Kidney epithelial cell (primary cell): ENCODE measurements at places on chromosomes 7 and 10. TPM values are rescaled to one million over a fixed set of nuclear protein-coding genes. Genes with fewer than 3 reads are reported as not detected.
A peak's percentile ranks its signal among the peaks of the same experiment; 100 is the strongest.

DNA sequence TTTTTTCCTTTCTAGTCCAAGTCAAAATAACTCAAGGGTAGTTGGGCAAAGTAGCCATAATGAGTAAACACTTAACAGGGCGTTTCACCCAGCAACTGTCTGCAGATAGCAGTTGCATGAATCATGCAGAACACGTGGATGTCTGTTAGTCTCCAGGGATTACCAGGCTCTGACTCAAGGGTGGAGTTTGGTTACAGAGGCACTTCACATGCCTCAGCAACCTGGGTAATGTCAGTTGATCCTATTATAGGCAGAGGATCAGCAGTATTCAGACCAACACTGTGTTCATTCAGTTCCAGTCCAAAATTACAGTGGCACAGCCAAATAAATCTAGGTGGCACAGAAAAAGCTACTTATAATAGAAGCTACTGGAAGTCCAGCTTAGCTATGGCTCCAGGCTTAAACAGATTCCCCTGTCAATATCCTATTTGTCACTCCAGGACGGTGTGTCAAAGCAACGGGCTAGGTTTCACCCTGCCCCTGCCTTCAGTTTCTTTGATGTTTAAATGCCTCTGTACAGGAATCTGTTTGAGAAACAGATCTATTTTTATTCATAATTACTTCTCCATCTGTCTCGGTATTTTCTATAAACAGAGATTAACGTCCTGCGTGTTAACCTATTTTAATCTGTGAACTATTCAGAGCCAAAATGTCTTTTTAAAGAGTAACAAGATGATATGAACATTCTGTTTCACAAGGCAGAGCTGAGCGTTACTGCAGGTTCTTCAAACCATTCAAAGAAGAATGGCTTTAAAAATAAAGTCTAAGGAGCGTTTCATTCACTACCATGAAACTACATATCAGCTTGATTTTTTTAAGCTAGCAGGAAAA lies 162.6 kb upstream of the AKR1E2 start:
- DNase-seq, result peak; percentile 100

DNA sequence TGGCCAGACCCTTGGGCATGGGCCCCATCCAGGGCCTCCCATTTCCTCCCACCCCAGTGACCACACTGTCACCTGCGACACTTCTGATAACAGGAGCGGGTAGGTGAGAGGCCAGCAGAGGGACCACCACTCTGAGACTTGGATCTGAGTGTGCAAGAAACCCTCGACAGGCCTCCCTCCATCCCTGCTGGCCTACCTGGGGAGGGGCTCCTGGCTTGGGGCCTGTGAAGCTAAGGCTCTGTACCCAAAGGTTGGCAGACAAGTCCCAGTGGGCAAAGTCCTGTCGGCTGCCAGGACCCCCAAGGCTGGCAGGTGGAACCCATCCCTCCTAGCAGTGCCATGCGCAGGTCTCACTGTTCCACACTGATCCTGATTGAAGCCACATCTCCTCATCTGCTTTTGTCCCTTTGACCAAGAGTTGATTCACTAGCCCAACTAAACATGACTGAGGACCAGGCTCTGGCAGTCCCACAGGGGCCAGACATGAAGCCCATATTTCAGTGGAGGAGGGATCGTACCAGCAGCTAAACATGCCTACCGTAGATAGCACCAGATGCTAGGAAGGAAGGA lies 1.2 kb upstream of the PGAM2 start:
- no peak for DNase-seq

DNA sequence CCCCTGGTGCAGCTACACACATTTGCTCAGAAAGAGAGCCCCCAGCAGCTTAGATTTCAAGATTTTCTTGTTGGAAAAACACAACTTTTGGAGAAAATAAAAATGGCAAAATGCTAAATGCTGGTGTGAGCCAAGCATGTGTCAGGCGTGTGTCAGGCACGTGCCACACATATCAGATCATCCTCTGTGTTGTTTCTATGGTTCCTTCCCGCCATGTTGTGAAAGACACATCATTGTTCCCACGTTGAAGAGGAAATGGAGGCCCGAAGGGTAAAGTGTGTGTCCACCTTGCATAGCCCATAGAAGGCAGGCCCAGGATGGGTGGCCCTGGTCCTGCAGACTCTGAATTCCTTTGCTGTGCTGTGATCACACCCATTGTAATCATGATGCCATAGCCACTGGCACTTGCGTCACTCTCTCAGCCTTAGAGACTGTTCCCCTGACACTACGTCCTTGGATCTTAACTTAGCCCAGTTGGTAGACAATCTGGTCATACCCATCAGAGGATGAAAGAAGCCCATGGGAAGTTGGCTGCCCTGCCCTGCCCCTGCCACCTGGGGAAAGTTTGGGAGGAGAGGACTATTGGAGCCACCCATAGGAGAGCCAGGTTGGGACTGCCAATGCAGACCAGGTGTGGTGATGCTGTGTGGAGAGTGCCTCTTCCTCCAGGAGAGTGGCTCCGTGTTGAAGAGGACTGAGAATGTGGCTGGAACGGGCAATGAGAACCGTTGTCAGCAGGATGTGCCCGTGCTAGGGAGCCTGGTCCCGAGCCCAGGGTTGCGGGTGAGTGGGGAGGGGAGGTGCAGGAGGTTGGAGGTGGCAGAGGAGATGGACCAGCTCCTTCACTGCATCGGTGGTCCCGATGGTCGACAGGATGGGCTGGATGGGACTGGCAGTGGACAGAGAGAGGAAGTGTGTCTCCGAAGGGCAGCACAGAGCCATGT lies 65.6 kb upstream of the IGFBP3 start:
- DNase-seq, result no peak

DNA sequence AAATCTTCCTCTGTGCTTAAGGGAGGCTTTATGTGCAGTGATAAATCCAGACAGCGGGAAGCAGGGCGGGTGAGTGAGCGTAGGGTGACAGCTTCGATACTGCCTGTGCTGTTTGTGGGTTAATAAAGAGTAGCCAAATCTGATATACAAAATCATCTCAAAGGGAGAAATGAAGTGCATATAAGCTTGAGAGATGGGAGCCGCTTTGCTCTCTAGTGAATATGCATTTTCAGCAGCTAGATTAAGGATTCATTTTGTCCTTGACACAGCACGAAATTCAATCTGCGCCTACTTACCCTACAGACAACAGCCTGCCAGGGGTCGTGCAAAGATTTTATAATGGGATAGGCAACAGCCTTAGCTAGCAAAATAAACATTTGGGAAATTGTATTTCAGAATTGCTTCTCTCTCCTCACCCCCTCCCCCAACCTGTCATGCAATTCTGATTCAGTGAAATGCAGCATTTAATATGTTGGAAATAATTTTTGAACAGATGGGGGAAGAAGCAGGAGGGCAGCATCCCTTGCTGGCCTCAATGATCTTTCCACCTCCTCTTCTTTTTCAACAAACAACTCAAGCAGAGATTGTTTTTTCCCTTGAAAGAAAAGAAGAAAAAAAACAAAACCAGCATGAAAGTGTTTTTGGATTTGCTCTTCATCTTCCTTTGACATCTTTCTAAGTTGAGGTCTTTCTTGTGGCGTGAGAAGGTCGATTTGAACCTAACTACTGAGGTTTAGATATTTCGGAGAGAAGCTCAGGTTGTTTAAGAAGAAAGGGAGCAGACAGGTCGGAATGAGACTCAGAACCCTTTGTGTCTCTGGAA lies 117.9 kb downstream of the AOAH start:
- DNase-seq, result no peak

GRCh38 chr7:151035026-151035717 lies 6.9 kb downstream of the ABCB8 start:
- DNase-seq, result no peak

Gene HIPK2
- 44.0 and 50.5 TPM in 2 replicates for total RNA-seq

DNA sequence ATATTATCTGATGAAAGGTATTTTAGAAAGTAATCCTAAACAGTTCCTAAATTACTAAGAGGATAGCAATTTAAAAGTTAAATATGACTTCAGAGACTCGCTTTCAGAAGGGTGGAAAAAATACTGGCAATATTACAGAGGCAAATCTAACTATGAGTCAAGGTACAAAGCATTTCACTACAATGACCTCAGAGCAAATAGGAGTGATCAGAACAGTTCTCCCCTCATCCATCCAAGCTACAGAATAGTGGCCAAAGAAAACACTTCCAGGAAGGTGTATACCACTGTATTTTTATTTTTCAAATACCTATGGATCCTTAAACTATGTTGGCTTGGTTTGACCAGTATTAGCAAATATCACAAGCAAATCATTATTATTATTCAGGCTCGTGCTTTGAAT lies 112.8 kb upstream of the ODAD2 start:
- DNase-seq, result no peak

DNA sequence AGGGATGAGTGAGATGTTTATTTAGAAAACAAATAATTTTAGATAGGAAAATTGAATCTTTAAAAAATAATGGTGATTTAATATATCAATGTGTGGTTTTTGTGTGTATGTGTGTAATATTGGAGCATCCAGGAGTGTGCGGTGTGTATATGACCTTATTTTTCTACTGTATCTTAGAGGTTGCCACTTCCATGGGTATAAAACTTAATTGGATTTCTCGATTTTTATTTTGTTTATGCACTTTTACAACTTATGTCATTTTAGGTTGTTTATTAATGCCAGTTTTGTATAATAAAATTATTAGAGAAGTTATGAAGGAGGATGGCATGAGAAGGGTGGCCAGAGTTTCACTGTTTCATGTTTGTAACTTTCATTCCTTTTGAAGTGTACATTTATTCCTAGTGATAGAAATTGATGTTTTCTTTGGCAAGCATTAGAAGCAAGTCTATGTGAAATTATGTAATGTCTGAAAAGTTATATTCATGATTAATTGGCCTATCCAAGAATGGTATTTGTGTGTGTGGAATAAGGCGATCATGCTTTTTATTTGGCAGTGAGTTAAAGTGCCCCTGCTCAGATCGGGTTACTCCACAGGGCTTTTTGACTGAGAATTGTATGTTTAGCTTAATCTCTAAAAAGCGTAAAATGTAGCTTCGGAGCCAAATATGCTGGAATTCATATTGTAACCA lies 110.3 kb downstream of the KAT6B start:
- no peak for DNase-seq
